Osteoblast (primary cell): ENCODE measurements at places on chromosomes 5 and 9.

- H3K27me3 ChIP-seq: no peaks in the 10 kb centered on the region
- no peak overlapping the region for H3K4me3 ChIP-seq
- H3K27ac ChIP-seq: no peak overlapping the region
- H3K4me1 ChIP-seq: peaks cover 31% of the 10 kb centered on the region
These were observed 62.4 kb downstream of the MARCHF3 start for GRCh38 chr5:126967808-126968466.

DNA sequence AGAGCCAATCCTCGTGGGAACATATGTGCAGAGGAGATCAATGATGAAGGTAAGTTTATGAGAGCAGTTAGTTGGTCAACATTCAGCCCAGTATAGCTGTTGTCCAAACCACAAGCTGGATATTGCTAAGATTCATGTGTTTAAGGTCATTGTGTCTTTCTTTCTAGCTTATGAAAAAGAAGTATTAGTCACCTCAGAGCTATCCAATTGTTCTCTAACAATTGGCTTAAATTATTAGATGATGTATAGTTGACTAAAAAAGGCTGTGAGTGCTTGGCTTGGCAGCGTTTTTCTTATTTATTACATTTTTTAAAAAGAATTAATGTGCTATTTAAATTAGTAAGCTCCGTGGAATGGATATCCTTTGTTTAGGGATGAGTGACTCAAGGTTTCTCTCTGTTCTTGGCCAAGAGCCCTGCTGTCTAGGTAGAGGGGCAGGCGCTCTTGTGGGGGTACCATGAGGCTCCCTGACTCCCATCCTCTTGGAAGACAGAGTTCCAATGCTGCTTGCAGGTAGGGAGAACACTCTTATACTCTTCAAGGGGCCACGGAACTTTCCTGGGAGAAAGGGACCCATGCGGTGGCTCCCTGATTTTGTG is 487.4 kb downstream of the IRX1 start:
- no peaks in the 10 kb centered on the region for H3K27me3 ChIP-seq
- H3K4me3 ChIP-seq: no peak overlapping the region
- no peaks in the 10 kb centered on the region for H3K36me3 ChIP-seq
- DNase-seq: no peak
- no peaks in the 10 kb centered on the region for H3K4me1 ChIP-seq

DNA sequence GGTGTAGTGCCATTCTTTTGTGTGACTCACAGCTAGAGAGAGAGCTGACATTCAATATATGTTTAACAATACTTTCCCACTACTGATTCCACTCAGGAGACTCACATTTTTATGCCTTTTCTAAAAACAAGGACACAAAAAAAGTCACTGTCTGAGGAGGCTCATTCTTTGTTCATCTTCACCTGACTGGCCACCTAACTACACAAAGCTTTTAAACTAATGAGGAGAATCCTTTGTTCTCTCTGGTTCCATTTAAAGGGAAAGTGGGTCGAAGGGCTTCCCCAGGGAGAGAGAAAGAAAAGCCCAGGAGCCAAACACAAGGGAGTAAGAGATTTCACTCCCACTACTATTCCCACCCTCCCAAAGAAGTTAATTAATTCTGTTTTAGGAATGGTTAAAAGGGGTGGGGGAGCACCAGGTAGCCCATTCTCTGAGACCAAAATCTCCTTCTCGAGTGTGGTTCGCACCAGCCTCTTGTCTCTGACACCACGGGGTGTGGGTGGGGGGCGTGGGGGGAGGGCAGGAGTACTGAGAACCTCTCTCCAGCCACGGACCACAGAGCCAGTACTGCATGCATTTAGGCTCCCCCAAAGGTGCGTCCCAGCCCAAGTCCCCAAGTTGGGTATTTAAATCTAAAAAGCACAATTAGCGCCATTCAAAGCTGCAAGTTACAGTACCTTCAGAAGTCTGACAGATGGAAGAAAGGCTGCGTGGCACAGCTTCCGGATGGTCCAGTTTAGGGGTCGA is 747 bp downstream of the TRPM3 start:
- peaks cover 3% of the 10 kb centered on the region for H3K27me3 ChIP-seq
- no peak overlapping the region for H3K4me3 ChIP-seq
- no peak for DNase-seq
- H3K27ac ChIP-seq: no peak overlapping the region

GRCh38 chr9:113898596-113898995 is 22.5 kb downstream of the ZNF618 start:
- no peaks in the 10 kb centered on the region for H3K27me3 ChIP-seq
- H3K27ac ChIP-seq: no peak overlapping the region
- no peak for DNase-seq
- H3K4me3 ChIP-seq: no peak overlapping the region
- peaks cover 4% of the 10 kb centered on the region for H3K36me3 ChIP-seq

GRCh38 chr9:87199278-87199677 is 252.0 kb upstream of the GAS1 start:
- H3K4me1 ChIP-seq: peaks cover 25% of the 10 kb centered on the region
- DNase-seq: no peak
- H3K4me3 ChIP-seq: no peak overlapping the region
- H3K27me3 ChIP-seq: no peaks in the 10 kb centered on the region
- H3K36me3 ChIP-seq: no peaks in the 10 kb centered on the region

GRCh38 chr9:19229595-19230354 is 718 bp upstream of the DENND4C start:
- H3K27ac ChIP-seq: no peak overlapping the region
- no peaks in the 10 kb centered on the region for H3K27me3 ChIP-seq
- H3K4me3 ChIP-seq: peak overlapping the region; percentile 97
- H3K4me1 ChIP-seq: peaks cover 16% of the 10 kb centered on the region
- H3K36me3 ChIP-seq: no peaks in the 10 kb centered on the region
- DNase-seq: peak; percentile 71

DNA sequence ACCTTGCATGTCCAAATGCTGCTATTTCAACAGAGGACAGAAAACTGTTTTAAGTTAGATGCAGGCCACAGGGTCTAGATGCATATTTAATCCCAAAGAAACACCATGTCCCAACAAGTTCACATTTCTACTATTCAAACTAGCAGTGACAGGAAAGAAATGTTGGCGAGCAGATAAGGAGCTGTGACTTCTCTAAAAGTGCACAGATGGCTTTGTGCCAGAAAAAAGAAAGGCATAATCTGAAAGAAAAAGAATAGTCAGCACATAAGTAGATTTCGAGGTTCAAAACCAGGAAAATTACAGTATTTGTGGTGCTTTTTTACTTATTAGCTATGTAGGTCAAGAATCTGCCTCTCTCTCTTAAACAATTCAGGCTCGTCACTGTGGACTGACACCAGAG is 178.3 kb downstream of the DNAH5 start:
- no peak overlapping the region for H3K27ac ChIP-seq
- DNase-seq: no peak
- no peak overlapping the region for H3K4me3 ChIP-seq
- no peaks in the 10 kb centered on the region for H3K36me3 ChIP-seq
- no peaks in the 10 kb centered on the region for H3K27me3 ChIP-seq
- H3K4me1 ChIP-seq: no peaks in the 10 kb centered on the region

DNA sequence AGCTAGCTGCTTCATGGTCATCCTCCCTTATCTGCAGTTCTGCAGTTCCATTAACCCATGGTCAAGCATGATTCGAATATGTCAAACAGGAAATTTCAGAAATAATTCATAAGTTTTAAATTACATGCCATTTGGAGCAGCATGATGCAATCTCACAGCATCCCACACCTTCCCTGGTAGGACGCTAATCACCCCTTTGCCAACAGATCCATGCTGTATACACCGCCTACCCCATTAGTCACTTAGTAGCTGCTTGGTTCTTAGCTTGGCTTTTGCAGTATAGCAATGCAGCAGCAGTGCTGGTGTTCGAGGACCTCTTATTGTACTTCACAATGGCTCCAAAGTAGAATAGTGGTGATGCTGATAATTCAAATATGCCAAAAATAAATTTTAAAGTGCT is 739.7 kb upstream of the CDH9 start:
- no peaks in the 10 kb centered on the region for H3K27me3 ChIP-seq
- DNase-seq: peak; percentile 26
- H3K4me1 ChIP-seq: no peaks in the 10 kb centered on the region
- no peak overlapping the region for H3K27ac ChIP-seq

- no peaks in the 10 kb centered on the region for H3K36me3 ChIP-seq
- H3K4me1 ChIP-seq: peaks cover 53% of the 10 kb centered on the region
- DNase-seq: peak; percentile 82
- H3K27ac ChIP-seq: peak overlapping the region; percentile 45
These were observed 699 bp downstream of the AKNA start for GRCh38 chr9:114386886-114387679.
